ENCODE measurements at places on chromosomes 5 and 9.

DNA sequence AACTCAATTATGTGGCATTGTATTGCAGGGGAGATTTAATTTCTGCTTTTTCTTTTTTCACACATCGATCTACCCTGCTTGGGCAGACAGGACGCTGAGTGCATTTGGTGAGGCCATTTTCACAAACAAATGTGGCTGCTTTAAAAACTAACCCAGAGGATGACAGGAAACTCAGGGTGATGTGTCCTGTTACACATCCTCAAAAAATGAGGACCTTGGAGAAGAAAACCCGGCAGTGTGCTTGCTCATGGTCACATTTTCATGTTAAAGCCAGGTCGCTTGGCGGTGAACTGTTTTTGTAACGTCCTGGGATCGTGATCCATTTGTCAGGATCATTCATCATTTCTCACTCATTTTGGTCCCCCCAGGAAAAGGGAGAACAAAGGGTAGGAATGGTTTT, 478.3 kb upstream of the ADAMTS16 start:
- no peak for DNase-seq

DNA sequence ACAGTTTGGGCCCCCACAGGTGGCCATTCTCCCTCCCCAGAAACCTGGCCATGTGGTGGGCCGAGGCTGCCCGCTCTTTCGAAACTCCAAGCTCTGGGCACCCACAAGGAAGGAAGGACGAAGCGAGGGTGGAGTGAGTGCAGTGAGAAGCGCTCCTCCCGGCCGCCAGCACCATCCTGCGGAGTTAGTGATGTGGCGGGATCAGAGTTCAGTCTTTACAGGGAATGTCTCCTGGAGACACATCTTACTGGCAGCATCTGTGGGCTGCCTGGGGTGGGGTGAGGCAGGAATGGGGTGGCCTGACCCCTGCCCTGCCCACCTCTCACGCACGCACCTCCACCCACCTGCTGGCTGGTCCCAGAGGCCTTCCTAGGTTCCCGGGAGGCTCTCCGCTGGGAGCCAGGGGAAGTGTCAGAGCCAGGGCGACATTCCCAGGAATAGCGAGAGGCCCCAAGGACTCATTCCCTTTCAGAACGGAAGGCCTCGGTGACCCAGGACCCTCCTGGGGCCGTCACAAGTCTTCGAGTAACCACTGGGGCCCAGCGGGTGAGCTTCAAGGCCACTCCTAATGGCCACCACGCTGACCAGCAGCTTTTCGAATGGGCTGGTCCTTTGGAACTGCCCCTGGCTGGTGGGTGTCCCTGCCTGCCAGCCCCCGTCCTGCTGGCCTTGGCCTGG, 5.5 kb upstream of the RNU6ATAC start:
- no peak for DNase-seq

DNA sequence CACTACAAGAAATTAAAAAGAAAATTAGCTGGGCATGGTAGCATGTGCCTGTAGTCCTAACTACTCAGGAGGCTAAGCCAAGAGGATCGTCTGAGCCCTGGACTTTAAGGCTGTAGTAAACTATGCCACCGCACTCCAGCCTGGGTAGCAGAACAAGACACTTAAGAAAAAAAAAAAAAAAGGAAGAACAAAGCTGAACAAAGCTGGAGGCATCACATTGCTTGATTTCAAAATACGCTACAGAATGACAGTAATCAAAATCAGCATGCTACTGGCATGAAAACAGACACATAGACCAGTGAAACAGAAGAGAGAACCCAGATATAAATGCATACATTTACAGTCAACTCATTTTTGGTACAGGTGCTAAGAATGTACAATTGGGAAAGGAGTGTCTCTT, 14.5 kb upstream of the OTULIN start:
- DNase-seq, result no peak

- peak; percentile 60 for DNase-seq
Observed at GRCh38 chr5:75756981-75757380, 39.7 kb upstream of the POC5 start.

GRCh38 chr5:139605887-139606286, 42.3 kb upstream of the CXXC5 start:
- DNase-seq, result no peak

DNA sequence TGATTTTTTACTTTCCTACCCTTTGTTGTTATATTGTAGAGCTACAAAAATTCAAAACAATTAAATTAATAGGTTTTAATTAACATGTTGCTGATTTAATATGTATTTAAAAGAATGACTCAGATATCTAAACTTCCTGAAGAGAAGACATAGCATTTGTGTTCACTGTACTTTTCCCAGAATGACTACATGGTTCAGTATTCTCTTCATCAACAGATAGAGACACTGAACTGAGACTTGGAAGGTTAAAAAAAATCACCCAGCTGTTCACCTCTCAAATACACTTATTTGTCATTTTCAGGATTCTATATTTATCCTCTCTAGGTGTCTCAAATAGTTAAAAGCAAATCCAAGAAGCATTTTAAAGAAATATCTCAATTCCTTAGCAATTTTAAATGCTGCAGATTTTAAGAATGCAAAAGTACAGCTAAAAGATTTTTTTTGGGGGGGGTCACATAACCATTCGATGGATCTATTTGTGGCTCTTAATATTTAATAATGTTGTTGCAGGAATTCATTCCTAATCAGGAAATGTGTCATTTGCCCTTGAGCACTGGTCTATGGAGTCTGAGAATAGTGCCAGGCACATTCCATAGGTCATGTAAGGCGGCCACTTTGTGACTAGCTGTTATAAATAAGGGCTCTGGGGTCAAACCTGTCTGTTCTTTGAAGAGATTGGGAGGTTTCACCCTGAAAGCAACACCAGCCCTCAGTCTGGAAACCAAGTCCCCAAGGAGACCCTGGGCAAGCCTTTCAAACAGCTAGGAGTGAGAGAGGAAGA, 463.1 kb downstream of the NR2F1-AS1 start:
- DNase-seq, result no peak

GRCh38 chr9:105119156-105119555, 125.3 kb upstream of the SLC44A1 start:
- DNase-seq, result no peak

DNA sequence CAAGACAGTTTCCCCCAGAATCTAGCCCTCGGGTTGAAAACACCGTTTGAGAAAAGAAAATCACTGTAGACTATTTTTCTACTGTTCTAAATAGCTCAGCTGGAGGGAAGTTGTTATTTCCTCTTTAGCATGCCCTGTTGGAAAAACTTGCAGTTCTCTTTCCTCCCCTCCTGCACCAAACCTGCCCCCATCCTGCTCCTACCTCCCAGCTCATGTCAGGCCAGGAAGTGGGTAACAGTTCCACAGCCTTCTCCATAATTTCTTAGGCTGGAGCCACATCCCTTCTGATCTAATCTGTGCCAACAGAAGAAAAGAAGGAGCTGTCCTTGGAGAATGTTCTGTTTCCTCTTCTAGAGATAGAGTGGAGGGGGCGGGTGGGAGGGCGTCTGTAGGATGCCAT, 437.7 kb downstream of the SPOCK1 start:
- DNase-seq, result no peak

GRCh38 chr9:16868701-16869100, 1.8 kb downstream of the BNC2 start:
- no peak for DNase-seq

- no peak for DNase-seq
Observed at GRCh38 chr9:112750764-112751055, 150 bp downstream of the SNX30 start.

DNA sequence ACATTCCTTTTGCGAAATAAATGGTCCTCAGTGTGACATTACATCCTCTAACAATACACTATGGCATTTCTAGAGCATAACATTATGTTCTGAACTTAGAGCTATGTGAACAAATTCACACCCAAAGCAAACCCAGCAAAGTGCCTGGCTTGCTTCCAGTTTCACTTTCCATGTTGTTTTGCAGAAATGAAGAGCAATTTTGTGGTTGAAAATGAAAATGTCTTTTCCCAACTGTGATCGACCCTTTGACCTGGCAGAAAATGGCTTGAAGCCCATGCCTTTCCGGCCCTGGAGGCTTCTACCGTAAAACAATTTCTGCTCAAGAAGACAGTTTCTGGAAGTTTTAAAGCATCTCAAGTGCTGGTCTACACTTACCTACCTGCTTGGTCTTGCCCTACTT, 344.7 kb upstream of the RGMB start:
- no peak for DNase-seq

DNA sequence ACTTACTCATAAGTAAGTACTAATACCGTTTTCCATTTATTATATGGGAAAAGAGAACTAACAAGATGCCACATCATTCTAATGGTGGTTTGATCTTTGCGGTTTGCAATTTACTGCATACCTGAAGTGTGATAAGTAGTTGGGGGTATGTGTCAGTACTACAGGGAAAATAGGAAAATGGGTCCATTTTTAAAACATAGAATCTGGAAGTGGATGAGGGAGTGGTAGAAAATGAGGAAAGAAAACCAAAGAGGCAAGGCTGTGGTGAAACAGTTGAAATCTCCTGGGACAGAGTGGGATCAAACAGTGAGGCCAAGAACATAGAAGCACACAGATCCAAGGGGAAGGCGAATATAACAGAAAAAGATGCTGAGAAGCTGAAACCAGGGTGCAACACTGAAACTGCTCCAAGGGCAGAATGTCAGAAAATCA, 6.7 kb downstream of the ADAMTSL1 start:
- no peak for DNase-seq

DNA sequence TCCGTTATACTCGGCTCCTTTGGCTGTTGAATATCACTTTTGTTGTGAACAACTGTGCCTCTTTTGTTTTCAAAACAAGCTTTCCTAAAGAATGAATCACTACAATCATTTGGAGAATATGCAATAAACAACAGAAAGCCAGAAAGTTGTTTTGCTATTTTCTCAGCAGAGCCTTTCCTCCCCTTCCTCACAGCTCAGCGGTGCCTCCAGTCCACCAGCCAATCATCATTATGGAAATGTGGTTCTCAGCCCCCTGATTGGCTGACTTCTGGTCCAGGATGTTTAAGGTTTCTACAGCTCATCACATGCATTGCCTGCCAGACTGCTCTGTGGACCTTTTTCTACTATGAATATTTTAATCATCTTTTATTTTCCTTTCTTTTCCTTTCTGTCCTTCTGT, 9.1 kb upstream of the ZNF608 start:
- peak; percentile 40 for DNase-seq

- DNase-seq, result no peak
Observed at GRCh38 chr5:10668697-10669096, 92.3 kb downstream of the DAP start.

DNA sequence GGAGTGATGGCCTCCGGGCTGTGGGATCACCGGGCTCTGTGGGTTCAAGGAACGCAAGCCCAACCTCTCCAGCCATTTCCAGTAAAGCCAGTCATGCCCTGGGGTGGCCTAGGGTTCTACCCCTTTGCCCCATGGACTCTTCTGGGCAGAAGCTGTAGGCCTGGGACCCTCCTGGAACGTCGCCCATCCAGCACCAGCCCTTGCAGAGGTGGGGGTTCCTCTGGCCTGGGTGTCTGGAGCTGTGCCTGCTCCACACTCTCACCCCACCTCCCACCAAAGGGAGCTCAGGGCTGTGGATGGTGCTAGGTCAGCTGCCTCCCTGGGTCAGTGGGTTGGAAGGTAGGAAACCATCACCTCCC, 1.4 kb upstream of the SLC12A7 start:
- no peak for DNase-seq

DNA sequence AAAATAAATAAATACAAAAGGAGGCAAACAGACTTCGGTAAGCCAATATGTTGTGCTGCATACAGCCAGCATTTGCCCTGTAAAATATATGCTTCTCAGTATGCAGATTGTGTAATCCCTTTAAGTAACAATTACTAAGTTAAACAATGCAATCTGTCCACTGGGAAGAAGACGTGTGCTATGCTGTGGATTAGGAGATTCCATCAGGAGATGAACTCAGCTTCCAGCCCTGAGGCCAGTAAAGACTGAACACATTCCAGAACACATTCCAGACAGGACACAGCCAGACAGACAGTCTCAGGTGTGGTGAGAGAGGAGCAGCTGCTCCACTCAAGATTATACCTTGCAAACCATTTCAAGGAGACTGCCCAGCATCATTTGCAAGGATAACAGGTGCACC, 97.8 kb downstream of the MPDZ start:
- no peak for DNase-seq

DNA sequence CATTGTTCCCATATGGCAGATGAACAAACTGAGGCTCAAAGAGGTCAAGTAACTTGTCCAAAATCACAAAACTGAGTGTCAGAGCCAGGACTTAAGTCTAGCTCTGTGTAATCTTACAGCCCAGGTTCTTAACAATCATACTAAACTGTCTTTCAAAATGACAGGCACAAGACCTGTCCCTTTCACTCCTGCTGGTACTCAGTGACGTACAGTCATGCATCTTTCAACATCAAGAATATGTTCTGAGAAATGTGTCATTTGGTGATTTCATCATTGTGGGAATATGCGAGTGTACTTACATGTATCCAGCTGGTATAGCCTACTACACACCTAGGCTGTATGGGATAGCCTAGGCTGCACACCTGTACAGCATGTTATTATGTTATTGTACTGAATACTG, 646.8 kb upstream of the WWC1 start:
- no peak for DNase-seq

GRCh38 chr9:131629825-131630204, 84.5 kb downstream of the PRRT1B start:
- no peak for DNase-seq

DNA sequence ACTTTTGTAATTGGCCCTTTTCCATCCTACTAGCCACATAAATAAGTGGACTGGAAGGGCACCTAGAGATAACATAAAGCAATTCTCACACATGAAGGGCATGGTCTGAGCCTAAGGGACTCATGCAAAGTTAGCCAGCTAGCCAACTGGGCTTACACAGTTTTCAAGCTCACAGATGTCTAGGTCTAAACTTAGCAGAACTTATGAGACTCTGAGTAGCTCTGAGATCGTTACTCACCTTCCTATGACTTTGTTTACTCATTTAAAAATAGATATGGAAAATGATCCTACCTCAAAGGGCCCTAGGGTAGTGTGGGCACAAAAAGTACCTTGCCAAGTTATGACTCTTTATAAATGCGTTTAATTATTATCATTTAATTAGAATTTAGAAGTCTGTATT, 410.4 kb upstream of the MPDZ start:
- no peak for DNase-seq

- no peak for DNase-seq
Observed at GRCh38 chr5:76863001-76863400, 13.2 kb downstream of the S100Z start.

DNA sequence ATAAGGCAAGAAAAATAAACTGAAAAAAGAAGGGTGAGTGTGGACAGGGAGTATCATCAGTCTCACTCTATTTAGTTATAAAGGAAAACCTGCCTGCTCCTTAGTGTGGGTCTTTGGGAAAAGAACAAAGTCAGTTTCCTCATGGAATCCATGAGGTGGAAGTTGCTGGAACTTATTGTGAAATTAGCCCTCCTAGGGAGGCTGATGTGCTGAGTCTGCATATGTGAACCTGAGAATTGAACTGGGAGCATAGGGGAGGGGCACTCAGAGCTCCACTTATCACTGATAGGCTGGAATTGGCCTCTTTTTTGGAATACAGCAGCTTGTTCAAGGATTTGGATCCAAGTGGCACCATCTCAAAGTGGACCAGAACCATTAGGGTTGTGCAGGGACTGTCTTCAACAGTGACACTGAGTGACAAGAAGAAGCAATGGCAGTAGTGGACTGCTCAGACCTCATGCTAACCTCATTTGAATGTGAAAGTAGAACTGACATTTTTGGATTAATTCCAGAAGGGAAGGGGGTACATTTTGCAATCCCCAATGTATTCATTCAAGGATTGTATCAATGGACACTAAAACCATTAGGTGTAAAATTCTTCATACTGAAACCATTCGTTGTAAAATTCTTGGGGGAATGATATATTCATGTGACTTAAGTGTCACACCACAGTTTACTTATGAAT, 103.6 kb upstream of the KLF9 start:
- no peak for DNase-seq
